ENCODE measurements at places on chromosomes 1 and 21.

DNA sequence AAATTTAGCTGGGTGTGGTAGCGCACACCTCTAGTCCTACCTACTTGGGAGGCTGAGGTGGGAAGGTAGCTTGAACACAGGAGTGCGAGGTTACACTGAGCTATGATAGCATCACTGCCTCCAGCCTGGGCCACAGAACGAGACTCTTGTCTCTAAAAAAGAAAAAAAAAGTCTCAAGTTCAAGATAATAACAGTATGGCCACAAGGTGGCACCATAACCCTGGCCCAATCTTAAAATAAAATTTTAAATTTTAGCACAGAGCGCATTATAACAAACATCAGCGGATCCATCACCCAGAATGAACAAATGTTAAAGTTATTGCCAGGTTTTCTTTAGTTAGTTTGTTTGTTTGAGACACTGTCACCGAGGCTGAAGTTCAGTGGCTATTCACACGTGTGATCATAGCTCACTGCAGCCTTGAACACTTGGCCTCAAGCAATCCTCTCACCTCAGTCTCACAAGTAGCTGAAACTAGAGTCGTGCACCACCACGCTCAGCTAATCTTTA is 2.9 kb upstream of the HTR6 start:
- DNase-seq, result peak; percentile 68
- H3K27ac ChIP-seq, result no peak overlapping the region
- peaks cover 24% of the 10 kb centered on the region for H3K27me3 ChIP-seq
- H3K4me3 ChIP-seq, result no peak overlapping the region
- peaks cover 22% of the 10 kb centered on the region for H3K4me1 ChIP-seq

GRCh38 chr1:1185101-1185765 is 11.6 kb downstream of the TTLL10 start:
- H3K4me3 ChIP-seq, result no peak overlapping the region
- no peak overlapping the region for H3K27ac ChIP-seq

DNA sequence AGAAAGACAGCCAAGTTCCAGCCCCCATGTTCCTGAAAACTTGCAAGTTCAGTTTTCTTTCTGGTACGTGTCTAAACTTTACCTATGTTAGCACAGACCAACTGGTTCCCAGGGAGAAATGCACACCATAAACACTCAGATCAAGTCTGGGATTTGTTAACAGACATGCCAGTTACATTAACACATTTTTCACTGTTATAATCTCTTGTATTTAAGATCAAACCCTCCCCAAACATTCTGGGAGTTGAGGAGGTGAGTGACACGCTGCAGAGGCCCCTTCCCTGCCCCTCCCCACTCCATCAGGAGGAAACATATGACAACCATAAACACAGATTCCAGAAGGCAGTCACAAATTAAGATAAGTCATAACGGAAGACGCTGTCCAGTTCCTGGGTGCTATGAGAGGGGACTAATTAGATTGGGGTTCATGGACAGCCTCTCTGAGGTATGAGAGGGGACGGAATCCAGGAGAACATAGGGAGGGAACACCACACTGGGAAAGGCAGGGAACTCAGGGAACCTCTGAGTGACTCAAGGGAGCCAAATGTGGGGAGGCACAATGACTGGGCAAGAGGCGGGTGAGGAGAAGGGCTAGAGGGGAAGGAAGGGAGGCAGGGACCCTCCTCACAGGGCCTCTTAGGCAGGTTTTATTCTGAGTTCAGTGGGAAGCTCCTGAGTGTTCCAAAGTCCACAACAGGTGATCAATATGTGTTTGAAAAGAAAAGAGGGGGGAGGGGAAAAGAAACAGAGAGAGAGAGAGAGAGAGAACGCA is 25.0 kb downstream of the DUSP10 start:
- no peak overlapping the region for H3K27ac ChIP-seq
- H3K4me3 ChIP-seq, result no peak overlapping the region
- H3K4me1 ChIP-seq, result peaks cover 47% of the 10 kb centered on the region
- no peaks in the 10 kb centered on the region for H3K27me3 ChIP-seq
- peaks cover 31% of the 10 kb centered on the region for H3K36me3 ChIP-seq

DNA sequence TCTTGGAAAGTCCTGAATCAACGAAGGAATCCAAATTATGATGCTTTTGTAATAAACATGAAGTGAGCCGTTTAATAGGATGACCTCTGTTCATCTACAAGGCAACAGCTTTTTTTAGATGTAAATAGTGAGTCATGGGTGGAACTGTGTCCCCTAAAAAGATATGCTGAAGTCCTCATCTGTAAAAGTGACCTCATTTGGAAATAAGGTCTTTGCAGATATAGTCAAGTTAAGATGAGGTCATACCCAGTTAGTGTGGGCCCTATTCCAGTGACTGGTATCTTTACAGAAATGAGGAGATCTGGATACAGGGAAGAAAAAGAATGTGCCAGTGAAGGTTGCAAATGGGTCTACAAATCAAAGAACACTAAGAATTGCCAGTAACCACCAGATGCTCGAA is 1287.3 kb upstream of the ADGRL4 start:
- no peak overlapping the region for H3K27ac ChIP-seq
- no peak overlapping the region for H3K4me3 ChIP-seq
- H3K27me3 ChIP-seq, result no peaks in the 10 kb centered on the region

DNA sequence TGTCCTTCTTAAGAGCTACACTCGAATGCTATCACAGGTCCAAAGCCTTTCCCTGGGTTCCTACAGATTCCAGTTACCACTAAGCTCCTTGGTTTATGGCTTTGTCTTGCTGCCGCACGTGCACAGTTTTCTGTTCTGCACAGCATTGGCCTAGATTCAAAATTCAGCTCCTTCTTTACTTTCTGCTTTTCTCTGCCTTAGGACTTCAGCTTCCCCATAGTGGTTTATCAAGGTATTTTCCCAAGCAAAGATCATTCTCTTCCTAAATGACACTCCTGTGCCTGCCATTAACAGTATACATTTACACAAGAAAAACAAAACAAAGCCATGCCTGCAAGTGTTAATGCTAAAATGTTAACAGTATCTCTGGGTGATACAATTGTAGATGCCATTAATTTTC is 41.8 kb downstream of the PTPRU start:
- H3K4me1 ChIP-seq, result no peaks in the 10 kb centered on the region
- no peak for DNase-seq
- H3K27ac ChIP-seq, result no peak overlapping the region
- H3K27me3 ChIP-seq, result peaks cover 1% of the 10 kb centered on the region

DNA sequence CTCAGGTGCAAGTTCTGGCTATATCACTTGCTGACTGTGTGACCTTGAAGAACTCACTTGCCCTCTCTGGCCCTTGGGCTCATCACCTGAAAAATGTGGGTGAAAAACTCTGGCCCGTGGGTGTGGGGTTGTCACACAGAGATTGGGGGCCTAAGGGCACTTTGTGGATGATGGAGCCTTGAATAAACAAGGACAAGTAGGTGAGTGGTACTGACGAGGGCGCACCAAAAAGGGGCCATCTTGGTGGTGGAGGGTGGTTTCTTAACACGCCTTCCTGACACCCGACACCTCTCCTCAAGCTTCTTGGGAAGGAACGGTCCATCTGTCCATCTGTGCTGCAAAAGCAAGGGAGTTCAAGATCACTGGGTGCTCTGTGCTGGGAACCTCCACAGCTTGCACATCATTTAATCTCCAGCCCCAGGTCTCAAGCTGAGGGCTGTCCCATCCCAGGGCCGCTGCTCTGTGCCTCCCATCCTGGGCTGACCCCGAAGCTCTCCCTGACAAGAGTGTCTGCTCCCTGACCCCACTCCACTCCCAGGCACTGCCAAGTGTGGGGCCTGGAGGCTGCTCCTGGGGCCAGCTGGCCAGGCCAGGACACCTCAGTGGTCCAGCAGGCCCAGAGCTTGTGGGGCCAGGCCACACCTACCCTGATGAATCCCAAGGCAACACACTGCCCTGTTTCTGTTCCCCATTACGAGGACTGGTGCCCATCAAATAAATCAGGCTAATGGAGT is 97.3 kb downstream of the GLIS1 start:
- H3K36me3 ChIP-seq, result no peaks in the 10 kb centered on the region
- H3K27ac ChIP-seq, result no peak overlapping the region
- no peaks in the 10 kb centered on the region for H3K4me1 ChIP-seq

DNA sequence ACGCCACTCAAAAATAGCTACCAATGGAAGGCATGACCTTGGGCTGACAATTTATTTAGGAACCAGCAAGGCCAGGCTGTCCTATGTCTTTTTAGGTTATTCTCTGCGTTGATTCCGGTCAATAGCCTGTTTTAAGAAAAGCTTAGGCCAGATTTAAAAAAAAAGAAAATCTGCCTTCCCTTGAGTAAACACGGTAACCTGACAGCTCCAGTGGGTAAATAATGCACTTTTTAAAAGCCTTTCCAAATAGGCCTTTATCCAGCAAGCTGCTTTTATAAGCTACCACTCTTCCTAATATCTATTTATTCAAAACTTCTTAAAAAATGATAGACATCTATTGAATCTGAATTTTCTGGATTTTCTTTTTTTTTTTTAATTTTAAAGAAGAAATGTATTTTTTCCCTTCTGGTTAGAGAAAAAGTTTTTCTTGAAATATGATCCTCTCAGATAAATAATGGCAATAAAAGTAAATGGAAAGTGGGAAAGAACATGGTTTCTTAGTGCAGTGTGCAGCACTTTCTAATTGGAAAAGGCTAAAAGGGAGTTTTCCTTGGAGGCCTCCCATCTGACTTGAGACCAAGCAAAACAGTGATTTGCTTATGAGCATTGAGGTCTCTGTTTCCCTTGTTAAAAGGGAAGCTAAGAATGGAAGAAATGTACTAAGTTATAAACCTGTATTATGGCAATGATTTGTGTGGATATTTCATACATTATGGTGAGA is 281.0 kb upstream of the RUNX1 start:
- H3K27ac ChIP-seq, result no peak overlapping the region
- H3K27me3 ChIP-seq, result peaks cover 7% of the 10 kb centered on the region
- H3K36me3 ChIP-seq, result no peaks in the 10 kb centered on the region

DNA sequence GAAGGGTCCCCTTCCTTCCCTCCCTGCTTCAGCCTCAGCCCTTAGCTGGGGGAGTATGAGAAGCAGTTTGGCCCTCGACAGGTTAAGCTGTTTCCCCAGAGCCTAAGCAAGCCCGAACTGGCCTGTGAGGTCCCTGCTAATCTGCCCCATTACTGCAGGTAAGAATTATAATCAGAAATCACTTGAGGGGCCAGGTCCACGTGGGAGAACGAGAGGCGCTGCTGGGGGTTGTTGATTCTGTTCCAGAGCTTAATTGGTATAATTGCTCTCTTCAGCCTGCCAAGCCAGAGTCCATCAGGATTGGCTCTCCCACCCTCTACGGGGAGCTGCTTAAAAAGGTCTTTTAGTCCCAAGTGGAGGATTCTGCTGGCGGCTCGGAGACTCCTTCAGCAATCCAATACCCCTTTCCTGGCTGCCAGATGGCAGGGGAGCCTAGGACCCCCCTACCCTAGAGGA is 70.8 kb downstream of the UBE2T start:
- no peaks in the 10 kb centered on the region for H3K4me1 ChIP-seq
- H3K4me3 ChIP-seq, result no peak overlapping the region
- no peak for DNase-seq

DNA sequence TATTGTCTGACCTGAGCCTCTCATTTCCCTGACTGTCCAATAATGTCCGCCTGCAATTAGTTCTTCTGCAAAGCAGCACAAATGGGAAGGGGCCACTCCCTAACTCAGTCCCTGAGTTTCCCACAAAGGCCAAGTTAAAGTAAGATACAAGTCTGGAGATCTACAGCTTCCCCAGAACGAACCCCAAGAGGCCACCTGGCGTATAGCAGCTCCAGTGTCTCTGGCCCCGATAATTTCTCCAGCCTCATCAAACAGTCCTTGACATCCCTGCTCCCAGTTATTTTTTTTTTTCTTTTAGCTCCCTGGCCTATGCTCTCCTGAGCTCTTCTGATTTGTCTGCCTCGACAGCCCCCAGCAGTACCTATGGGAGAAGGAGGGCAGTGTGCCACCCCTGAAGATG is 8.1 kb upstream of the ACKR1 start:
- no peak overlapping the region for H3K27ac ChIP-seq
- H3K4me3 ChIP-seq, result no peak overlapping the region
- peaks cover 9% of the 10 kb centered on the region for H3K4me1 ChIP-seq
- H3K27me3 ChIP-seq, result peaks cover 26% of the 10 kb centered on the region

DNA sequence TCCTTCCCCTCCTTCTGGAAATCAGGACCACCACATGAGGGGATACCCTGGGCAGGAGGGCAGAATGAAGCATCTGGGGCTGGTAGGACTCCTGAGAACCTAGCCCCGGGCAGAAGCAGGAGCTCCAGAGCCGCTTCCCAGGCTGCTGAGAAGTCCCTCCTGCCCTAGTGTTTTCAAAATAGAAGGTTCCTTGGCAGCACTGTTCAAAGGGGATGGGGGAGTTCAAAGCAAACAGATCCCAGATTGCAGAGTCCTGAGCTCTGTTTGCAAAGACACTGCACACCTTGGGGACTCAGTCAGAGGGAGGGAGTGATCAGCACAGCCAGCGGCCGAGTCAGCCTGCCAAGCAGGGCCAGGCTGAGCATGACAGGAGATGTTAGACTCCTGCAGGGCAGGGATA is 177.8 kb downstream of the PTPRU start:
- H3K27ac ChIP-seq, result no peak overlapping the region
- H3K36me3 ChIP-seq, result no peaks in the 10 kb centered on the region
- peaks cover 7% of the 10 kb centered on the region for H3K27me3 ChIP-seq
- DNase-seq, result no peak
- no peak overlapping the region for H3K4me3 ChIP-seq

- no peak for DNase-seq
- no peaks in the 10 kb centered on the region for H3K27me3 ChIP-seq
- no peak overlapping the region for H3K4me3 ChIP-seq
- peaks cover 28% of the 10 kb centered on the region for H3K4me1 ChIP-seq
Observed at GRCh38 chr1:200526709-200527612, 93.6 kb downstream of the KIF14 start.

GRCh38 chr1:38898653-38899230 is 17.4 kb upstream of the GJA9 start:
- H3K4me3 ChIP-seq, result no peak overlapping the region
- no peak overlapping the region for H3K27ac ChIP-seq
- no peak for DNase-seq
- no peaks in the 10 kb centered on the region for H3K4me1 ChIP-seq

- H3K27ac ChIP-seq, result no peak overlapping the region
- no peaks in the 10 kb centered on the region for H3K4me1 ChIP-seq
- DNase-seq, result no peak
- peaks cover 7% of the 10 kb centered on the region for H3K36me3 ChIP-seq
- H3K27me3 ChIP-seq, result no peaks in the 10 kb centered on the region
- no peak overlapping the region for H3K4me3 ChIP-seq
Observed at GRCh38 chr1:1047963-1048362, 26.1 kb downstream of the RNF223 start.

- H3K27ac ChIP-seq, result no peak overlapping the region
- no peaks in the 10 kb centered on the region for H3K4me1 ChIP-seq
- no peak overlapping the region for H3K4me3 ChIP-seq
- DNase-seq, result no peak
Observed at GRCh38 chr1:176515310-176515709, 52.3 kb downstream of the PAPPA2 start.

- H3K27ac ChIP-seq, result no peak overlapping the region
- peaks cover 19% of the 10 kb centered on the region for H3K36me3 ChIP-seq
- no peak overlapping the region for H3K4me3 ChIP-seq
Observed at GRCh38 chr1:228194921-228195812, 12.7 kb upstream of the OBSCN start.
